ENCODE measurements at places on chromosomes 4 and X.

DNA sequence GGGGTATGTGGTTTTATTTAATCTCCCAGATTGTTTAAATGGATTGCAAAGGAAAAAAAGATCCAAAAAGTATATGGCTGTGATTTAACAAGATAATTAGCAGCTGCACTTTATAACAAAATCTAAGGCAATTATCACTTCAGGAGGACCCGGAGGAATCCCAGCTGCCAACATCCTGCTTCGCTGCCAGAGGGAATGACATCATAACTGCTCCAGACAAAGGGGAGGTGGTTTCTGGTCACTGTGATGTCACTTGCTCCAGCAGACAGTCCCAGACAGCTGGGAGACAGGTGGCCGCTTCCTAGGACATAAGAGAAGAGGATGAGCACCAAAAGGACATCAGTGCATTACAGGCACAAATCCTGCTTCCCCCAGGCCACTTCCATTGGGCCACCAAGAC lies 371.0 kb downstream of the BCOR start:
- no peak for DNase-seq

GRCh38 chr4:37678624-37679023 lies 7.6 kb downstream of the RELL1 start:
- DNase-seq = no peak

- no peak for DNase-seq
These were observed 22.0 kb upstream of the MSANTD1 start for GRCh38 chr4:3226944-3227343.

DNA sequence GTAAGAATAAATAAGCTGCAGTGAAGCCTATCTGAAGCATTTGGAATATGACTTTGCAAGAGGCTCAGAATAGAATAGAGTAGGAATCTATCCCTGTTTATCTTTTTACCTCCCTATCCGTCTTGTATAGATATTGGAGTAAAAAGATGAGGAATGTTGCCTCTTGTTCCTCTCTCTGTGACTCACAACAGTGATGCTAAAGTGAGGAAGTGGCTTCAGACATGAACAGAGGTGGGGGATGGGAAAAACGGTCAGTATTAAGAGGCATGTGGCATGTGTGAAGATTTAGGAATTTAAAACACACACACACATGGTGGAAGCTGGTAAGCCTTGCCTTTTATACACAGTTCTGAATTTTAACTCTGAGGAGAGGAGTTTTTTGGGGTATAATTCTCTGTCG lies 3.8 kb upstream of the DCAF4L1 start:
- DNase-seq = no peak

GRCh38 chr4:135927651-135928050 lies 1604.6 kb downstream of the PCDH18 start:
- peak; percentile 26 for DNase-seq

DNA sequence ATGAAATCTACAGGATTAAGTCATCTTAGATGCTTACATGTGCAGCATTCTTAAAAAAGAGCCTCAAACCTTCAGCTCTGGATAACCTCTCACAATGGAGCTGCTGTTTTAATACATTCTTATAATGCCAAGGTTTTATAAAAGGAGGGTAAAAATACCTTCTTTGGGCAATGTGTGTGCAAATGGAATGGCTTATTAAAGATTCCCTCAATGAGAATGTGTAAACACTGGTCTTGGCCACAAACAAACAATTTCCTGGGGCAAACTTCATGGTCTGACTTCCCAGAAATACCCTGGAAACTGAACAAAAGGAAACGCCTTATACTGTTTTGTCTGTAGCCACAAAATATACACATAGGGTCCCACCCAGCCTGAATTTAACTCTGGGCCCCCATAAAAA lies 148.6 kb upstream of the INTU start:
- no peak for DNase-seq

- DNase-seq = no peak
These were observed 59.7 kb upstream of the TMEM164 start for GRCh38 chrX:109943092-109943739.

GRCh38 chr4:110124711-110125110 lies 73.7 kb downstream of the ELOVL6 start:
- no peak for DNase-seq

DNA sequence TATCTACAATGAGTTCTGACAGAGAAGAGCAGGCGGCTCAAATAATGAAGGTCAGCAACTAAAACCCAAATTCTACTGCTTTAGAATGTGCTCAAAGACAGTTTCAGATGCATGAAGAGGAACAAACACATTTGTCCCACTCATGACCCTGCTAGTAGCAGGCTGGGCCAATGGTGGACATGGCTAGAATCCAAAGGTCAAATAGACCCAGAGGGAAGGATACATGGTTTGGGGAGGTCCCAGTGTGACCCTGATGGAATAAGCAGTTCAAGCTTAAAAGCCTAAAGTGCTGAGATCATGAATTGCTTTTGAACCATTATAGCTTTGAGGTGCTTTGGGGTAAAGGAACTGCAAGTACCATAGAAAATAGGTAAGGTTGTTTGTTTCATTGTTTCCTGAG lies 450.7 kb downstream of the MID1IP1 start:
- no peak for DNase-seq

DNA sequence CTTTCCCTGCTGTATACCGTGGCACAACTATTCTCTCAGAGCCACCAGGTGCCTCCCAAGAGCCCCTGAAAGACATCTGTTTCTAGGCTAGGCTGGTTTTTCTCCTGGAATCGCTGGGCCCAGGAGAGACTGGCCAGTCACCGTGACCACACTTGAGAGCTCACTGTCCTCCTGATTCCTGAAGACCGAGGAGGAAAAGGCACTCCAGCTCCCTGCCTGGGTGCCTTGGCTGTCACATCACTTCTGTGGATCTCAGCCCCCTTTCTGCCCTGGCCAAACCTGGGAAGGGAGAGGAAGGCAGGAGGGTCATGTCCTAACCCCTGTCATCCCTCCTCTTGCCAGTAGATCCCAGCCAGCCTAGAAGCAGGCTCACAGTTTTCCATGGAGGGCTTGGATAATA lies 54.7 kb upstream of the LAS1L start:
- no peak for DNase-seq

DNA sequence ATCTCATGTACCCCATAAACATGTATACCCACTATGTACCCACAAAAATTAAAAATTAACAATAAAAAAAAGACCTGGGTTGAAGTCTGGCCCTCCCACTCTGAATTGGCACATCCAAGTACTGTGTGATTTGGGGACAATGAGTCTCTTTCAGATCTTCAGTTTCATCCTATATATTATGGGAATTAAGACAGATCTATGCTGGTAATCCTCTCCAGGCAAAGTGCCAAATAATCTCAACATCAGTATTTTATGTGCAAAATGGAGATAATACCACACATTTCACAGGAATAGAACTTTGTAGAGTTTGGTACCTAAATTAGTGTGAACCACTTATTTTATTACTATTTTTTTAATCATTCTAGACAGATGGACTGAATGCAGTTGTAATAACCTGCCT lies 11.0 kb upstream of the SCD5 start:
- DNase-seq = no peak

GRCh38 chrX:48966796-48967579 lies 4.7 kb downstream of the KCND1 start:
- peak; percentile 33 for DNase-seq

- no peak for DNase-seq
These were observed 205.6 kb downstream of the AFAP1 start for GRCh38 chr4:7733801-7734650.

GRCh38 chr4:186628058-186628711 lies 72.8 kb upstream of the MTNR1A start:
- DNase-seq = no peak

DNA sequence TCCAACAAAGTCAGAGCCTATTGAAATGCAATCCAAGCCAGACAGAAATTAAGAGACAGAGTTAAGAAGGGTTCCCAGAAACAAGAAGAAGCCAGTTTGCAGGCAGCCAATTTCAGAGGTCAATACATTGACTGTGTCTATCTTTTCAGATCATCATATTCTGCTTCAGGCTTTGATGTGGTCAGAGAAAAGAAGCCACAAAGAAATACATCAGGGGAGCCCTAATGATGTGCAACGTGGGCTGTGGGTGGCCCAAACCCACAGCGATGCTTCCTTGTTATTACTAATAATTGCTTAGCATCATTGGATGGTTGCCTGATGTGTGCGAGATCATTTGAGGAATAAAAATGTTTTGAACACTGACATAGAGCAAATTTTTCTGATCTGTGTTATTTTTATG lies 99.0 kb upstream of the DUSP21 start:
- no peak for DNase-seq

DNA sequence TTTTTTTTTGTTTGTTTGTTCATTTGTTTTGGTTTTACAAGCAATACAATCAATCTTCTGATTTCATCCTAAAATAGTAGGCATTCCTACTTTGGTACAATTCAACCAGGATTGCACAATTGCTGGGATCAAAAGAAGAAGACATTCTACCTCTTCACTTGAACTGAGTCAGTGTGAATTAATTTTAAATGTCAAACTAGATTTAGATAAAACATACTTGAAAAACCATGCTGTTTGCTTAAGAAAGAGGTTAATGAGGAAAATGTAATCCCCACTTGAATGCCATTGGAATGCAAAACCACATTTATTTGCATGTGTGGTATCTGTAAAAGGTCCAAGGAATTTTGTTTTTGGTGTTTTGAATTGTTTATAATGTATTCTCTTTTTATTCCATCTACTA lies 40.5 kb downstream of the HAND2 start:
- no peak for DNase-seq

DNA sequence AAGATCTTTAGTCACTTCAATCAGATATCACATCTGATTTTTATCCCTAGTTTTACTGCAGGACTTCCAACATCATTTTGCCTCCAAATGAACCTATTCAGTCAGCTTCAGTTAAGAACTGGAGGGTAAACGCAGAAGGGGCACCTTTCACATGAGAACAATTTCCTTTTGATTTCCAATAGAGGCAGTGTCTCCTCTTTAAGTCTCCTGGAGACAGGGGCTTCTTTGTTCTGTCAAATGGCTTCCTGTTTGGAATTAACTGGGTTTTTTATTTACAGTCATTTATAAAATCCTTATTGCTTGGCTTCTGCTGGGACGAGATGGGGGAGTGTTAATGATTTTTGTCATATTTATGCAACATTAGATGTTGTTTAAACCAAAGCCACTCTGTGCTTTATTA lies 164.0 kb downstream of the STK32B start:
- no peak for DNase-seq

DNA sequence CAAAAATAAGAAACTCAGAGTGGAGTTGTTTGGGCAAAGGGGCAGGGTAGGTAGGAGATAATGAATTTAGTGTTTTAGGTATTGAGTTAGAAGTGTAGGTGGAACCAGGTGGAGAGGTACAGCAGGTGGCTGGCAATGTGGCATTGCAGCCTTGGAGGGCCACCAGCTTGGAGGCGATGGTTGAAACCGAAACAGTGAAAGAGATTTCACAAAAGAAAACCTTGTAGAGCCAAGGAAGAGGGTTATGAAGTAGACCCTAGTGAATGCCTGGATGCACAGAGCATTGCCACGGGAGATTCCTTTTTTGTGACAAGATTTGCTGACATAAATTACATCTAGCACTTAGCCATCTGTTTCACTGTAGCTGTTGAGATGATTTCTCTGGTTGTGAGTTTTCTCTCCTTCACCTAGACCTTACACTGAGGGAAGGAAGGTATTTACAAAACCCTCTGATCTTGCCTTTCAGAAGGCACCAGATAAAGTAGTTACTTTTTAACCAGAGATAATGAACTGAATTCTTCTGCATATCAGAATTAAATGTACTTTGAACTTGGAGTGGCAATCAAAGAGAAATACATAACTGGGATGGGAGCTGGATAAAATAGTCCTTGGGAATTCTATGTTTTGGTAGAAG lies 104.1 kb upstream of the CASK start:
- no peak for DNase-seq

DNA sequence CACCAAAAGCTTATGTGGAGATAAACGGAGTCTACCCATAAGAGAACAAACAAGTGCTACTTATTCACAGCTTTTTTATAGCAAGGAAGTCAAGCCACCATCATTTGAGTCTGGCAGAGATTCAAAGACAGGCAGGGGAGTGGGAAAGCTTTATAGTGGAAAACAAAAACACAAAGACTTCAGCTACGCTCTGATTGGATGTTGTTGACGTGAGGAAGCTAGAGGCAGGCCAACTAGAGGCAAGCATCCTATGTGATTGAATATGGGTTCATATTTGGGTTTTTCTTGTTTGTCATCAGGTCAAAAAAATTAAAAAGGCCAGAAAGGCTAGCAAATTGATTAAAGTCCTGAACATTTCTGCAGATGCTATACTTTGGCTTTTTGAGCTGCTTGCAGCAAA lies 719 bp upstream of the TCEAL4 start:
- DNase-seq = peak; percentile 11

DNA sequence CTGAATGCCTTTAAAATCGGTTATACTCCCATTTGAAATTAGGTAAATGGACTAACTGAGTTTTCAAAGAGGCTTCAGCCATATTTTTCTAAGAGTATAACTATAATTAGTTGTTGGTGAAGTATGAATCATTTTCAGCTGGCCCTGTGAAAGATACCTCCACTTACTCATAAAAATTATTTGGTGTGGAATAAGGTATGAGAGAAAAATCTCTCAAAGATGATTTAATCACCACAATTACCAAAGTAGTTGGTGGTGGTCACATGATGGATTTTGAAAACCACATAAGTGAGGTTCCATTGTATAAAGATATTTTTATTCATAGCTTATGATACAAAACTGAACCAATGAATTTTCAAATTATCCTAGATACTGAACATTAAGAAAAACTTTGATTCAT lies 9.0 kb upstream of the KLHL2 start:
- DNase-seq = no peak

- DNase-seq = peak; percentile 92
These were observed at the start of gene SPRY1 for GRCh38 chr4:123396307-123397143. SPRY1 (plus strand) TSS chr4:123396795; CDS start chr4:123401592, 4,797 bp downstream.

DNA sequence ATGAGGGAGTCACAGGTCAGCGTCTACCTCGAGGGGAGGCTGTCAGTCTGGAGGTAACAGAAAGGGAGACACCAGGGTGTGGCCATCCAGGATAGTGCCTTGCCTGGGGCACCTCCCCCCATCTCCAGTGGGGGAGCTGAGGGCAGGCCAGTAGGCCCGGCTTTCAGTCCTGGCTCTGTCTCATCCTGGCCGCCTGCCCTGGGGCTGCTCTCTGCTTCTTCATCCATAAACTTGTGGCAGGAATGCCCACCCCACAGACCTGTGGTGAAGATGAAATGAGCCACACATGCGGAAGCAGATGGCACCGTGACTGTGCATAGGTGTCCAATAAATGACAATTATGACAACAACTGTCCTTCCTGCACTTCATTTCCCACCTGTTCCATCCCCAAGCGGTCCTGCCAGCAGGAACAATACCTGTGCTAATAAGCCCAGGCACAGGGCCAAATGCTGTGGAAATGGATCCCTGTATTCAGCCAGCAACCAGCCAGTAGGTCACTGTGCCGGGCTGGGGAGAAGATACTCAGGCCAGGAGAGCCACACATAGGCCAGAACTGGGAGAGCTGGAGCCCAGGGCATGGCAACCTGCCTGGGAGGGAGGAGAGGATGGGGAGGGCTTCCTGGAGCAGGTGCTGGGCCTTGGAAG lies 30.2 kb downstream of the TRO start:
- no peak for DNase-seq

GRCh38 chrX:133191739-133192039 lies 26.5 kb downstream of the TFDP3 start:
- DNase-seq = peak; percentile 51
